ENCODE measurements at places on chromosomes 16 and 17.

DNA sequence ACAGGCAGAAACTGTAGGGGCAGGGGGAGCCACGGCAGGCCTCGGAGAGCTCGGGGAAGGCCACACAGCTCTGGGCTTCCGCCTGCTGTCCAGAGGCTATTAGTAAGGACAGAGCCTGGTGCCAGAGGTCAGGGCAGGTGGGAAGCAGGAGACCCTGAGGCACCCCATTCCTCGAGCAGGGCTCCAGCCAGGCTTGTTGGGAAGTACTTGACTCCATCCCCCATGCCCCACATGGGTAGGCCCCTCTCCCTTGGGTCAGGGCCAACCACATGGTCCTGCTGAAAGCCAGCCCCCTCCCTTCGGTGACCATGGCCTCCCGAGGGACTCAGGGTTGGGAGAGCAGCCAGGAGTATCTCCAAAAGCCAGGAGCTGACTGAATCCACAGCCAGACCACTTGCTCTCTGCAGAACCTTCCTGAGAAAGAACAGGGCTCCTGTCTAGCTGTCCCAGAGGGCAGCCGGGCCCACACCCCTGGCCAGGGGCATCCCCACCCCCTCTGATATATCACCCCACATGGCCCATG lies 17.4 kb upstream of the MPRIP start:
- no peak for DNase-seq

DNA sequence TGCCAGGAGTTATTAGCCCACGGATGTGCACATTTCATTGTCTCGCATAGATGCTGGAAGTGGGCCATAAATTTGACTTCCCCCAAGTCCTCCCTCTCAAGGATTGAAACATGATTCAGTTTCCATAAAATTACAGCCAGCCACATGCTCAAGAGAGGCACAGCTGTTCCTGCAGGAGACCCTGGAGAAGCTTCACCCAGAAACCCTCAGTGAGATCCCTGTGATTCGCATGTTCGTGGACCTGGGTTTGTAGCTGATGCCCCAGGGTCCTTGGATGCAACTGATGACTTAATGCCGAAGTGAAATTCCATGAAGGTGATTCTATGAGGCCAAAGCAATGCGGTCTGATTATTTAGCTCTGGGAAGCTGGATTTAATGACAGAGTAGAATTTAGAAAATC lies 24.7 kb upstream of the AQP8 start:
- no peak for DNase-seq

DNA sequence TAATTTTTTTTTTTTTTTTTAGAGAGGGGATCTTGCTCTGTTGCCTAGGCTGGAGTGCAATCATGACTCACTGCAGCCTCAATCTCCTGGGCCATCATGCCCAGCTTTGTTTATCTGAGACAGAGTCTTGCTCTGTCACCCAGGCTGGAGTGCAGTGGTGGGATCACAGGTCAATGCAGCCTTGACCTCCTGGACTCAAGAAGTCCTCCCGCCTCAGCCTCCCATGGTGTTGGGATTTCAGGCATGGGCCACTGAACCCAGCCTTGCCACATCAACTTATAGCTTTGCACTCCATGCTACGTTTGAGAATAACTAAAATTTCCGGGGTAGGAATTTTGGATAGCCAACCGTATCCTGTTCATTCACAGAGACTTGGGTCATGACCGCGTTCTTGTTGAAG lies 30.6 kb downstream of the RNF213 start:
- DNase-seq = no peak

- DNase-seq = no peak
Observed at GRCh38 chr17:35799942-35800341, 4.5 kb upstream of the MMP28 start.

DNA sequence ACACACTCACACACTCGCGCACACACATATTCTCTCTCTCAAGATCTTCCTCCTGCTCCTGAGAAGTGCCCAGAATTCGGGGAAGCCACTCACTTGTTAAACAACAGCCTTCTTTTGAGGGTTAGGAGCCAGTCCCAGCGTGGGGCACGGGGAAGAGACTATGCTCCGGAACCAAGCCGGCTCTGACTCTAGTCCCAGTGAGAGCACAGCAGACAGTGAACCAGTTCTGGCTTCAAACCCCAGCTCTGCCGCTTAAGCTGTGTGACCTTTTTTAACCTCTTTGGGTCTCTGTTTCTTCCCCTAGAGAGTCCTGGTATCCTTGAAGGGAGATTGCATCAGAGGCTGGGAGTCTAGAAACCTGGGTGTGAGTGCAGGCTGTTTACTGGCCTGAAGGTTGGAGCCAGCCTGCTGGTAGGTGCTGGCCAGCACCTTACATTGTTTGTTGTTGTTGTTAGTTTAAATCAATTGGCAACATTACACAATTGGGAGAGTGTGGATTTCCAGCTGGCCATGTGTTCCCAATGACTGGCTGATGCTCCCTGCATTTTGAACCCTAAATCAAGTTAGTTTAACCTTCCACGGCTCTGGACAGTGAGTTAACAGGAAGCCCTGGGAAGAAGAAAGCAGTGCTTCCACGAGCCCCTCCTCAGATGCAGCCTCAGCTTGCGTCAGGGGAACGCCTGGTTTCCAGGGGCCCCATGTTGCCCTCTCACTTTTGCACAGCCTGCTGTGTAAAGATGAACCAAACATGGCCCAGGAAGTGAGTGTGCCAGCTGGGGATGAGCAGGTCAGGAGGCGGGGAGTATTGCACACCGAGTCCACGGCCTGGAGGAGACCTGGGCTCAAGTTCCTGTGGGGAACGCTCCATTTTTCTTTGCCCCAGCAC lies 71.5 kb downstream of the GAS7 start:
- DNase-seq = no peak

DNA sequence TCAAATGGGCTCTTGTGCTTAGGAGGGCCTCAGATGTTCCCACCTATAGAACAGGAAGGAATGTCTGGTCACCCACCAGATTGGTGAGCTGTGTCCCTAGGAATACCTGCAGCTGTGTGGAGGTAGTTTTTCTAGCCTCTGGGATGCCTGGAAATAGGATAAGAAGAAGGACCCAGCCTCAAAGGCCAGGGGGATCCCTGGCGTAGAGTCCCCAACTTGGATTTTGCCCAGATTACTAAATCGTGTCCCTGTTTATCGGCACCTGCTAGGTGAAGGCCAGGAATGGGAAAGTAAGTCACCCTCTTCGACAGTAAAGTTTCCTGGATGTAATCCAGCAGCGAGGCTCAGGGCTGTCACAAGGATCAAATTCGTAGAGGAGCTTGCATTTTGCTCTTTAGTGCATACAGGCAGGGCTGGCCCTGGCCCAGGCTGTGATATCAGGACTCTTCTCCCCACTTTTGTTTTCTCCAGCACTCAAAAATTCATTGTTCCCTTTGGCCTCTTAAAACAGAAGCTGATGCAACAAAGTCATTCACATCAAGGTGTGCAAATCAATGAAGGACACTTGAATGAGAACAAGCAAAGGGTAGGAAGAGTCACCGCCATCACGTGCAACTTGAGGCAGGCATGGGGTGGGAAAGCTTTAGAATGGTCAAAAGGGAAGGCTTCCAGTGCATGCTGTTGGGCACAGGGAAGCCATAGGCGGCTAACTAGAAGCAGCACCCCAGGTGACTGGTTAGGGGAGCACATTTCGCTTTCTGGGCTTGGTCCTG lies 7.5 kb downstream of the SLC13A2 start:
- DNase-seq = no peak

DNA sequence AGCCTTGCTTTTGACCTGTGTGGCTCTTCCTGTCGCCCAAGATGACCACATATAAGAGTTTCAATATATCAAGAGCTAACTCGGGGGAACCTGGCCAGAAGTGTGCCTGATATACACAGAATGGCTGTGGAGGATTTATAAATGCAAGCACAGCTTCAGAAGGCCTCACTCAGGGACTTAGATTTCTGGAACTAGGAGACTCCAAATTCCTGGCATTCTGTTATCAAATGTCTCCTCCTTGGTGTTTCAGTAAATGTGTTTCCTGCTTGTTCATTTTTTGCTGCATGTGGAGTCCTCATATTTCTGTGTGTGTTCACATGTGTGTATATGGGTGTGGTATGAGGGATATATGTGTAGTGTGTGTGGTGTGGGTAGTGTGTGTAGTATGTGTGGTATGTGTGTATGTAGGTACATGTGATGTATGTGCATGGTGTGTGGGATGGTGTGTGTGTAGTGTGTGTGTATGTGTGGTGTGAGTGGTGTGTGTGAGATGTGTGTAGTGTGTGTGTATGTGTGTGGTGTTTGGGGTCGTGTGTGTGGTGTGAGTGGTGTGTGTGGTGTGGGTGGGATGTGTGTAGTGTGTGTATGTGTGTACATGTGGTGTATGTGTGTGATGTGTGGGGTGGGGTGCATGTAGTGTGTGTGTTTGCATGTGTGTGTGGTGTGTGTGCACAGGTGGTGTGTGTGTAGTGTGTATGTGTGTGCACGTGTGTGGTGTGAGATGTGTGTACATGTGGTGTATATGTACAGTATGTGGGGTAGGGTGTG lies 981 bp upstream of the CD300H start:
- DNase-seq = no peak

GRCh38 chr16:88922114-88922825 lies 54.7 kb downstream of the CBFA2T3 start:
- no peak for DNase-seq

DNA sequence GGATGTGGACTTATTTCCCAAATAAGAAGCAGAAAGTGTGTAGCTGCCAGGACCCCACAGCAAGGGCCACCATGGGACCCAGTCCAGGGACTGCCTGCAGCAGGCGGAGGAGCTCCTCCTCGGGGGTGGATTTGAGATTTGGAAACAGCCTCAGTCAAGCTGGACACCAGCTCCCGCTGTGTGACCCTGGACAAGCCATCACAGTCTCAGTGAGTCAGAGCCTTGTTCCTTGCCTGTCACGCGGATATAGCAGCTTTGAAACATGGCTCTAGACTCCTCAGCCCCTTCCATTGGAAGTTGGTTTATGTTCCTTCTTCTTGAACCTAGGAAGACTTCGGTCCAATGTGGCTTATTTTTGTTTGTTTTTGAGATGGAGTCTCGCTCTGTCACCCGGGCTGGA lies 12.5 kb upstream of the DPEP1 start:
- no peak for DNase-seq

GRCh38 chr17:32335687-32336086 lies 6.3 kb downstream of the C17orf75 start:
- DNase-seq = no peak

DNA sequence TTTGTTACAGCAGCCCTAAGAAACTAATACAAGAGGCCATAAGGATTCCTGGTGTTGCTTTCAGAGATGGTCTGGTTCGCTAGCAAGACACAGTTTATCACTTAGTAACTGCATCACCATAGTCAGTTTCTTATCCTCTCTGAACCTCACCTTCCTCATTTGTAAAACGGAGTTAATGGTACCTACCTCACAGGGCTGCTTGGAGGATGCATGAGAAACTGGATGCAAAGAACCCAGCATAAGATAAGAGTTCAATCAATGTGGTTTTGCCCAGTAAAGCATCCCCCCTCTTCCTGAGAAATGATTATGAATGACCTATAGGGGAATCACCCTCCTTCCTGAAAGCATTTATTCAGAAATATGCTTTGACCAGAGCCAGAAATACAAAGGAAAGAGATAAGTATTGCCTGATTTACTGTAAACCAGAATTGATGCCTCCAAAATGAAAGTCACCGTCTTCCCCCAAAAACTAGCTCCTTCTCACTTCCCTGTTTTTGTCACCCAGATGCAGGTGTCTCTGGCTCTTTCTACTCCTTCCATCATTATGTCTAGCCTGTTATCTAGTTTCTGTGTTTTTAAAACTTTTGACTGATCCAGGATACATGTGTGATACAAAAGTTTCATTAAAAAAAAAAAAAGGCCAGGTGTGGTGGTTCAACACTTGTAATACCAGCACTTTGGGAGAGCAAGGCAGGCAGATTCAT lies 2.8 kb upstream of the TEFM start:
- no peak for DNase-seq

- no peak for DNase-seq
Observed at GRCh38 chr16:28096983-28097899, 33.7 kb upstream of the GSG1L start.

DNA sequence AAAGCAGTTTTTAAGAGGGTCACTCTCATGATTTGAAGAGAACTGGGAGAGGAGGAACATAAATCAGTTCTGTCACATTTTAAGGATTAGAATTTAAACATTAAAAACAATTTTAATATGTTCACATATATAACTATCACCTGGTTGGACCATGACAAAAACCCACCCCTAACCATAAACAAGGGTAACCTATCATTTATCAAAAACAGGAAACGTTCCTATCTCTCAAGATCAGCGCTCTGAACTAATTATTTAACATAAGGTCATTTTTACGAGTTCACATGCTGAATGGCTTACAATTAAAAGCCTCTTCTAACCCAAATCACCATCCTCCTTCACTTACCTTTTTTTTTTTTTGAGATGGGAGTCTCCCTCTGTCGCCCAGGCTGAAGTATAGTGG lies 45.0 kb downstream of the KANSL1 start:
- no peak for DNase-seq

DNA sequence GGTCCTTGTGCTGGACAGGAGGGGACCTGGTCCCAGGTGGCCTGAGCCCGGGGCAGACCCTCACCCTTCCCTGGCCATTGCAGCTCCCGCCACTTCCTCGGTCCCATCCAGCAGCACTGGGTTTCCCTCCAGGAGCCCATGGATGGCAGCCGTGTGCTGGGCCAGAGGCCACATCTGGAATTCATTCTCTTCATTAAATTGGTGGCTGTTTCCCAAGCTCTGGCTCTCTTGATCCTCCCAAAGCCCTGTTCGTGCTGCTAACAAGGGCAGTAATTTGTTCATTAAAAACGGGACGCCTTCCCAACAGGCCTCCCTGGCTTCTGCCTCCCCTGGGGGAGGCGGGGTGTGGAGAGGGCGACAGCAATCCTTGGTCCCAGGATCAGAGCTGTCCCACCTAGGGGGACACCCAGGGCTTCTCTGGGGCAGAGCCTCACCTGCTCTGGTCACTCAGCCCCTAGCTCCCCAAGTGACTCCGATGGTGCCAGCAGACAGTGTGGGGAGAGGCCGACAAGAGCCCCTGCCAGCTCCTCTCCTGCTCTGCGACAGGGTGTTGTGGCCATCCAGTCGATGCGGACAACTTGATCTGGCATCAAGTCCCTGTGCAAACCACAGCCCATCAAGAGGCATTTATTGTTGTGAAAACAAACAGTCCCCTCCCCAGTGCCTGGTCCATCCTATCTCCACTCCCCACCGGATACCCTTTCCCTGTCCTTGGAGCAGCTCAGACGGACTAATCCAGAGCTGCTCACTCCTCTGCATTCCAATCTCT lies 44.0 kb downstream of the SDK2 start:
- no peak for DNase-seq

DNA sequence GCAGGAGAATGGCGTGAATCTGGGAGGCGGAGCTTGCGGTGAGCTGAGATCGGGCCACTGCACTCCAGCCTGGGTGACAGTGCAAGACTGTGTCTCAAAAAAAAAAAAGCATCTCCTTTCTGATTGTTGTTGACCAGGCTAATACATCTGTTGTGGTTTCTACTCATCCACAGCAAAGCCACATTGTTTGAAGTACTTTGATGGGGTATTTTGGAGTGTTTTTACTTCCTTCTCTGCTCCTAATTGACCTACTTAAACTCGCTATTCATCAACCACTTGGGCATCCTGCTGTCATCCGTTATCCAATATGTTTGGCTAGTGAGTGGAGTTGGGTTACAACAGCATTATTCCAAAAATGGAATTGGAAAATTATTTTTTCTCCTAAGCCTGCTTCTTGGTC lies 3.5 kb upstream of the CDC27 start:
- DNase-seq = no peak

- no peak for DNase-seq
Observed at GRCh38 chr16:30853758-30854157, 40.1 kb downstream of the BCL7C start.

GRCh38 chr16:85573045-85573695 lies 40.0 kb upstream of the GSE1 start:
- no peak for DNase-seq

- DNase-seq = no peak
Observed at GRCh38 chr16:8641671-8642070, 20.2 kb downstream of the METTL22 start.

GRCh38 chr16:60459463-60459862 lies 1576.8 kb downstream of the CDH8 start:
- DNase-seq = no peak

All from activated T-cell treated with anti-CD3 and anti-CD28 coated beads for 4 hours (primary cell).